ENCODE measurements at places on chromosomes 1 and 21.
A peak's percentile ranks its signal among the peaks of the same experiment; 100 is the strongest.

- DNase-seq = no peak
Observed at GRCh38 chr1:63679076-63679475, 85.9 kb downstream of the PGM1 start.

DNA sequence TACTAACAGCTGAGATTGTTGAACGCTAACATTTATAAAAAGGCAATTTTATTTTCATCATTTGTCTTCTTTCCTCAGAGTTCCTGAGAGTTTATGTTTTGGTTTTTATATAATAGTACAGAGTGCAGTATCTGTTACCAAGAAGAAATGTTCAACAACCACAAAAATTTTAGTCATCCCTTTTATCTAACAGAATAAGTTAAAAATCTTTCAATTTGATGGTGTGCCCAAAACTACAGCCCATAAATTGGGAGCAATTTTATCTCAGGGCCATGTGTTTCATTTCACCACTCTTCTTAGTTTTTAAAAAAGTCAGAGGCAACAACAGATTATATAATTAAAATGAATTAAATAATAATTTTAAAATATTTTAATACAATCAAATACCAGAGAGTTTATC, 37.1 kb downstream of the NEXN start:
- no peak for DNase-seq

GRCh38 chr1:57281324-57281723, 142.5 kb downstream of the DAB1 start:
- no peak for DNase-seq

DNA sequence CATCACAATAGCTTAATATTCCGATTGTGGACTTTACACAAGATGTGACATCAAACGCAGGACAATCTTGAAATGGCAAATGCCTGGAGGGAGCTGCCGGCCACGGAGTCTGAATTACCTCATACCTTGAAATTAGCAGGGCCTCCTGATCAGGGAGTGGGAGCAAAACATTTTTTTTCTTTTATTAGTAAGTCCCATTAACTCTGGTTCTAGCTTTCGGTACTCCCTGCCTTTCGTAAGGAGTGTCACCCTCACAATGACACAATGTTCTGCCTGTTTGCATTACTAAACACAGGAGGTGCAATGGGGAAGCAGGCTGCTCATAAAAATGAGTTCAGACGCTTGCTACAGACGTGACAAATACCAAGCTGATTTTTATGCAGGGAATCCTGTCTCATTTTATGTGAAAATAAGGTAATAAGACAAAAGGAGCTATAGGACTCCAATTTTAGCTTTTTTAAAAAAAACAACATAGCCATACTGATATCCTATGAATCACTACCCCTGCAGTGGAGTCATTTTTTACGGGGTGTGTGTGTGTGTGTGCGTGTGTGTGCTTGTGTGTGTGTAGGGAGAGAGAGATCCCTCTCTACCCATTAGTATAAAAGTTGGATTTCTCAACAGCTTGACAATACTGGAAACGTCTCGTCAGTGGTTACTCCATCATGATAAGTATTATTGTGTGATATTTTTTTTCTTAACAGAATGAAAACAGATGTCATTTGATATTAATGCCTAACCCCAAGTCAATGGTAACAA, 205.1 kb upstream of the RUNX1 start:
- DNase-seq = no peak

DNA sequence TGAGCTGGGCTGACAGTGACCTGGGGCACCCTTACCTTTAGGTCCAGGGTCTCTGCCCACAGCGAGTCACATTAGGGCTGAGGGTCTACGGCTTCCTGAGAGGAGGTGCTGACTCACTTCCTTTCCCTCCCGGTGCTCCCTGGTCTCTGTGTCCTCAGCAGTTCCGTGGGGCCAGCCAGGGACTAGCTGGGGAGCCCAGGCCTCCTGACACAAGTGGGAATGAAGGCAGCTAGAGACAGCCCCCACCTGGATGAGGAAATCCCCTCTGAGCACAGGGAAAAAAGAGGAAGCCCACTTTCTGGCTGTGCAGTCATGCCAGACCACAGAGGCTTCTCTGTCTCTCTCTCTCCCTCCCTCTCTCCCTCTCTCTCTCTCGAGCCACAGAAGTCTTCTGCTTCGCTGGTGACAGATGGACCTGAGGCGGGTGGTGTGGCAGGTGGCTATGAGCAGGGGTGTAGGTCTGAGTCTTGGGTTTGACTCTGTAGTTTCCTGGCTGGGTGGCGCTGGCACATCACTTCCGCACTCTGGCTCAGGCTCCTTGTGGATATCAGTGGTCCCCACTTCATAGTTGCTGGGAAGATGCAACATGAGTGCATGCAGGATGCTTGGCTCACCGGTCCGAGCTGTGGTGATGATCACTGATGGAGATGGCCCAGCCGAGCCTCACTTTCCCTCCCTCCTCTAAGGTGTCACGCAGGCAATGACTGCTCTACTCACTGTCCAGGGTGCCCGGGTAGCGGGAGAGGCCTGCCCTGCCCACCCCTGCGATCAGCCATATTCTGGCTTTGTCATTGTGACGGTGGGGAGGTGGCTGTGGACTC, 3.5 kb downstream of the SLC66A1 start:
- no peak for DNase-seq

DNA sequence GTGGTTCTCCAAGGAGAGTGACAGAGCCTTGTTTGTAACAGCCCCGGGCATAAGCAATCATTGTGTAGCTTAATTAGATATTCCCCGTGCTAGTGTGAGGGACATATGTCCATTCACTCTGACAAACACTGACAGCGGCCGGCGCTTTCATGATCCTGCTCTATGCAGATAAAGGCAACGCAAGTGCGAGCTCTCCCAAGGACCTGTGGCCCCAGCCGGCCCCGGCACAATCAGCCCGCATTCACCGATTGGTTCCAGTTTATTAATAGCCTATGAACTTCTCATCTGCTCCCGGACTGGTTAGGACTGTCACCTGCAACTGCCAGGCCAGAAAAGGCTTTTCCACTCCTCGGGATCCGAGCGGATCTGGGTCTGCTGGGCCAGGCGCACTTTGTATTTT, 18.0 kb upstream of the OLIG1 start:
- DNase-seq = no peak

DNA sequence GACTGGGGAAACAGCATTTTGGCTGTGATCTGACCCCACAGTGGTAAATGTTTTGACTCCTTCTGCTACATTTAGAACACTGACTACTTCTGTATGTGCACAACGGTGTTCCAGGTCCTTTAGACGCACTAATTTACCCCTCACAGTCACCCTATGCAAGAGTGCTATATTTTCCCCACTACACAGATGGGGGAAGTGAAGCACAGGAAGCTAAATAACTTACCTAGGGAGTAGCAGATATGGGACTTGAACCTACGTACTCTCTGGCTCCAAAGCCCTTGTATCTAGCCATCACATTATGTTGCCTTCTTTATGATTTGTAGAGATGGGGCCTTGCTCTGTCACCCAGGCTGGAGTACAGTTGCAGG, 49.3 kb downstream of the GADD45A start:
- DNase-seq = no peak

- DNase-seq = no peak
Observed at GRCh38 chr1:9449110-9449627, 90.1 kb upstream of the SLC25A33 start.

DNA sequence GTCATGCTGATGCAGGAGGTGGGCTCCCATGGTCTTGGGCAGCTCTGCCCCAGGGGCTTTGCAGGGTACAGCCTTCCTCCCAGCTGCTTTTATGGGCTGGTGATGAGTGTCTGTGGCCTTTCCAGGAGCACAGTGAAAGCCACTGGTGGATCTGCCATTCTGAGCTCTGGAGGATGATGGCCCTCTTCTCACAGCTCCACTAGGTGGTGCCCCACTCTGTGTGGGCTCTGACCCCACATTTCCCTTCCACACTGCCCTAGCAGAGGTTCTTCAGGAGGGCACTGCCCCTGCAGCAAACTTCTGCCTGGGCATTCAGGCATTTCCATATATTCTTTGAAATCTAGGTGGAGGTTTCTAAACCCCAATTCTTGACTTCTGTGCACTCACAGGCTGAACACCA, 1188.6 kb downstream of the MRPL39 start:
- DNase-seq = peak; percentile 6

DNA sequence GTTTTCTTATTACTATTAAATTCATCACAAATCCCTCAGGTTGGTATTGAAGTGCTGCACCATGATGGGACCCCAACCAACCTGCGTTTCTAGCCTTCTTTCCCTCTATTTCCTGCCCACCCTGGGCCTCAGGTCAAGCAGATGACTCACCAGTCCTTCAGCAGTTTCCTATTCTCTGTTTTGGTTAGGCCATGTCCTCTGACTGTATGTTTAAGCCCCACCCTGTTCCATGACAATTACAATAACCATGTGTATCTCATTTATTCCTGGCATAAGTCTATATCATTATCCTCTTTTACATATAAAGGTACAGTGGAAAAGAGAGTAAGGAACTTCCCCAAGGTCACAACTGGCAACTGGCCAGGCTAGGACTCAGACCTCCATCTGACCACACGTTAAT, 5.3 kb upstream of the FAM78B start:
- DNase-seq = no peak

DNA sequence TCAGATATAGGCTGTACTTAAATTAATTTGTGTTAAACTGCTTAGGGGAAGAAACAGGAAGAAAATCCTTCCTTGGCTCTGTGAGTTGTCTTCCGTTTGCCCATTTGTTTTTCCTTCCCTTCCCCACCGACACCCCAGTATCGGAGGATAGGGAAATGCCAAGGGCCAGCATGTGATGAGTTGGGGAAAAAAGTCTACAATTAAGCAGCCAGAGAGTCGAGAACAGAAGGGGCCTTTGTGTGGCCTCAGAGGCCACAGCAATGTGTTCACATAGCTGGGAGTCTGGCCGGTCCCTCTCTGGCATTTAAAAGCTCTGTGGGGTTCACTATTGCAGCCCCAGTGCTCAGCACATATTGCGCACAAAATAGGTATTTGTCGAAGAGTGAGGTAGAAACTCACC, 489.3 kb downstream of the MATN1 start:
- DNase-seq = no peak

GRCh38 chr1:117032681-117033539, 27.2 kb upstream of the TTF2 start:
- no peak for DNase-seq

DNA sequence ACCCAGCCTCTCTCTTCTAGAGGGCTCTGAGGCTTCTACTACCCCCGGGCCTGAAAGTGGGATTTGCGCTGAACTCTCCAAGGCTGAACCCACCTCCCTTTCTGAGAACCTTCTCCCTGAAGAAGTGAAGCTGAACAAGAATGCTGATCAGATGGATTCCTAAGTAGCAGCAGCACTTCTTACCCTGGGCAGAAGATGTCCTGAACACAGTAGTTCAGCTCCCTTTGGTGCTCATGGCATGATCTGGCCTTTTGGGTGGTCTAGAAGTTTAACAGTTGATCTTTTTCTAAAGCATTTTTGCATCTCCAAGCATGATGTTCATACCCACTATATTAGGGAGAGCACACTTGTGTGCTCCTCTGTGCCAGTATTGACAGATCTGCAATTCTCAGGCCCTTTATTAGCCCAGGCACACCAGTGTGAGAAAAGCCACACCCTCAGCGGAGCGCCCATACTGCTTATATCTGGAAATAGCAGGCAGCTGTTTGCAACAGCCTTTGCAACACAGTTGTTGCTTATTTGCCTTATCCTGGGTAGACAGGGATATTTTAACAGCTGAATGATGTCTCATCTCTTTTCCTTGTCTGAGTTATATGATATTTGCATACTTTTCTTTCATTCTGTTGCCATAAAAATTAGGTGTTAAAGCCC, 34.2 kb downstream of the CNN3 start:
- DNase-seq = no peak

DNA sequence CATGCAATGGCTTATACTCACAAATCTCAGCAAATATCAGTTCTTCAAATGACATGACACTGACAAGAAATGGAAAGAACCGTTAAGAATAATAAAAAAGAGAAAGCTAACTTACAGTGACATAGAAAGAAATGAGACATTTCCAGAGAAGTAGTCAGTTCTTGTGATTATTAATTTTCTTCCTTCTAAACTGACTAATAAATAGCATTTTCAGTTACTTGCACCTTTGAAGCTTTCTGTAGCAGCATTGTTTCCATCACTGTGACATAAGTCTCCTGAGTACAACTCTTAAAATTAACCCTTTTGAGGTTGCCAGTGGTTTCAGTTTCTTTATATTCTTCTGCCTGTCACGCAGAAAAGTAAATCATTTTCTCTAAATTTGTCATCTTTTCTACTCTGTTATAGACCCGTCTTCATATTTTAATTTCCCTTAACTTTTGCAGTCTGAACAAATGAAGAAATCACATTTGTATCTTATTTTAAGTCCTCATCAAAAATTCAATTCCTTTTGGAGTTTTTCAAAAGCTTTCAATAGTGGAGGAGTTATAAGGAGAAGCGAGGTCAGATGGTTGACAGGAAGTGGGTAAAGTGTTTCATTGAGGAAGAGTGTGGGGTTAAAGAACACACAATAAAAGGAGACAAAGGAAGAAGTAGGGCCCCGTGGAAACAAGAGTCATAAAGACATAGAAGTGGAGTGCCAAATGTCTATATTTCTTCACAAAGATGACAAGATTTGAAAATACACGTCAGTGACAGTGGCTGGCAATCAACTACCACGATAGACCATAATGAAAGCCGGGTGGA, 57.9 kb upstream of the S1PR1 start:
- DNase-seq = no peak

DNA sequence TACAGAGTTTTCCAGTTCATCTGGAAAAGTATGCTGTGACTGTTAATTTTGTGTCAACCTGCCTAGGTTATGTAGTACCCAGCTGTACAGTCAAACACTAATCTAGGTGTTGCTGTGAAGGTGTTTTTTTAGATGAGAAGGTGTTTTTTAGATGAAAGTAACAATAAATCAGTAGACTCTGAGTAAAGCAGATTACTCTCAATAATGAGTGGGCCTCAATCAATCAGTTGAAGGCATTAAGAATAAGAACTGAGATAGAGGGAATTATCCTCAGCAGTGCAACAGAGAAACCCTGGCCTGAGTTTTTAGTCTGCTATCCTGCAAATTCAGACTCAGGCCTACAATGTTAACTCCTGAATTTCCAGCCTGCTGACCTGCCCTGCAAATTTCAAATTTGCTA, 33.5 kb downstream of the SCAF4 start:
- no peak for DNase-seq

DNA sequence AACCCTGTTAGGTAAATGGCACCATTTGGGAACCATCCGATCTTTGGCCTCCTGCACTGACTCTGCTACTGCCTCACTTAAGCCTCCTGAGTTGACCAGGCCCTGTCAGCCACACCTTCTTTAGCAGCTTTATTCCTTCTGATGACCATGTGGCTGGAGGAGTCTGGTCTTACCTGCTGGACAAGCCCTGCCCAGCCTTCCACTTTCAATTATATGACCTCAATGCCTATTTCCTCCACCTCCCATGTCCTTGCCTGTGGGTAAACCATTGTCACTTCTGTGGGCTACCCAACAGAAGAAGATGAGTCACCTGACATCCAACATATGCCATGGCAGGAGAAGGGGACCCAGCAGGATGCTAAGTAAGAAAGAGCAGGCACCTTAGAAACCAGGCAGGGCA, 393.8 kb downstream of the NTNG1 start:
- no peak for DNase-seq
